Bronchial epithelial cell (primary cell): ENCODE measurements at places on chromosomes 1 and 21. TPM values are rescaled to one million over a fixed set of nuclear protein-coding genes. Genes with fewer than 3 reads are reported as not detected.
A peak's percentile ranks its signal among the peaks of the same experiment; 100 is the strongest.

The XCL1 gene
- total RNA-seq, result not detected in 2 replicates

The AGO4 gene
- 14.0 and 19.2 TPM in 2 replicates for total RNA-seq

The FCRL1 gene
- not detected in 2 replicates for total RNA-seq

The C1orf185 gene
- not detected in 2 replicates for total RNA-seq

The MEGF6 gene
- total RNA-seq, result 1.3 and 1.5 TPM in 2 replicates

The AADACL4 gene
- not detected in 2 replicates for total RNA-seq

The CD84 gene
- not detected in 2 replicates for total RNA-seq

The LCE6A gene
- total RNA-seq, result not detected in 2 replicates

The ILDR2 gene
- total RNA-seq, result not detected in 2 replicates

The TLR5 gene
- 0.79 and 2.2 TPM in 2 replicates for total RNA-seq

DNA sequence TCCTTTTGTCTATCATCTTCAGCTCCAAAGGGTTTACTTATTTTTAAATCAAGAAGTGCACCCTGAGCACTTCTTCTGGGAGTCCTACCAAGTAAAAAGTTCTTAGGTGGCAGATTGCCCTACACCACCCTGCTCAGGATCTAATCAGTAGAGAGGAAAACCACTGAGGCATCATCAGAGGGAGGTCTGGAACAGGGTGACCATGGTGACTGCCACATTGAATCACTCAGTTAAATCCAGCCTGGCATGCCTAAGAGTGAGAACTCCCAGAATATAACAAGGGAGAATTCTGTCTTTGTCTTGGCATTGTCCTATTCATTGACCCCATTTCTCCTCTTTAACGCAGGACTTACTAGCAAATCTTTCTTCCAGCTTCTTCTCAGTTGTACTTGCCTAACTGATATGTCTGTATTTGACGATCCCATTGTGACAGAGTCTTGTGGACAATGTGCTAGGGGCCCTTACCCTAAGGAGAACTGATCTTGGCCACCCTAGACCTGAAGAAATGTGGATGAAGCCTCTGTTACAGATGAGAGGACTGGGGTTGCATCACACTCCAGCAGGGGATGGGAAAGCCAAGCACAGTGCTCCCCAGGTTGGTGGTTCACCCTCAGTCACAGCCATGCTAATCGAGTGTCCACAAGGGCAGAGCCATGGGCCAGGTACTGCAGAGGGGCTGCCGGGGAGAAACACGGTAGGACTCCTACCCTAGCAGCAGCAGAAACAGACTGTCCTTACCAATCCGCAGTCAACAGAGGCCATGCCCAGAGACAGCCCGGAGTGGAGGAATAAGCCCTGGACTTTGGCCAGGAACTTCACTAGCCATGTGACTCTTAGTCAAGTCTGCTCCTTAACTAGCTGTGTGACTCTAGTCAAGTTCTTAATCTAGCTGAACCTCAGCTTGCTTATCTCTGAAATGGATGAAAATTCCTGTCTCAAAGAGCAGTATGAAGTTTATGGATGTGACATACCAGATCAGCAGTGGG is 15.4 kb downstream of the PKP1 start:
- peak; percentile 71 for DNase-seq

- peak; percentile 34 for DNase-seq
Measured at GRCh38 chr1:45685308-45686014, 872 bp downstream of the GPBP1L1 start.

DNA sequence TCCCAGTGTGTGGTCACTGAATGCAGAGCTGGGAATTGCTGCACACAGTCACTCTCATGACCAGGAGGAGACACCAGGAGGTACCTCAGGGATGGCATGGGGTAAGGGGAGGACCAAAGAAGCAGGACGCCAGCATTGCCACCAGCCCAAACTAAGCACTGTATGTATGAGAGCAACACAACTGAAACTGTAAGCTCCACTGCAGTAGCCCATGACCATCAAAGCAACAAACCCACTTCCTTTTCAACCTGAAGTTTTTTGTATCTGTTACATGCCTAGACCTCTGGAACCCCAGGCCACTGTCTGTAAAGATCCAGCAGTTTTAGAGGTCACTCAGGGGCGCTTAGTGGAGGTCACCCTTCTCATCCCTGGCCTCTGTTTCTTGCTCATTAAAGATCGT is 164.3 kb downstream of the SETD4 start:
- no peak for DNase-seq

DNA sequence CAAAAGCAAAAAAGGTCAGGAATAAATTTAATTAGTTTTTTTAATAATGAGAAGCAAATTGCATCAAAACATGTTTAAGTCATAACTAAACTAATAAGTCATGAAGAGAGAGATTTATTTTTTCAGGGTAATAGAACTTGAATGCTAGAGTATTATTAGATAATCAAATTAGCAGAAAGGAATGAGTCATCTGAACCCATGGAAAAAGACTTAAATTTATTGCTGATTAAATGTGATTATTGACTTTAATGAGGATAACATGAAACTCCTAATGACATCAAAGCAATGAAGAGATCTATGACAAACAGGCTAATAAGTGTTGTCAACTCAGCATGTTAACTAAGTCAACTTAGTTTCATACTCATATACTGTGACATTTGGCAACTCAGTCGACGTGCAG is 264.2 kb downstream of the USP25 start:
- DNase-seq, result no peak

GRCh38 chr1:78043436-78043835 is 2.3 kb upstream of the GIPC2 start:
- no peak for DNase-seq

- no peak for DNase-seq
Measured at GRCh38 chr1:198598796-198599321, 40.0 kb upstream of the PTPRC start.

DNA sequence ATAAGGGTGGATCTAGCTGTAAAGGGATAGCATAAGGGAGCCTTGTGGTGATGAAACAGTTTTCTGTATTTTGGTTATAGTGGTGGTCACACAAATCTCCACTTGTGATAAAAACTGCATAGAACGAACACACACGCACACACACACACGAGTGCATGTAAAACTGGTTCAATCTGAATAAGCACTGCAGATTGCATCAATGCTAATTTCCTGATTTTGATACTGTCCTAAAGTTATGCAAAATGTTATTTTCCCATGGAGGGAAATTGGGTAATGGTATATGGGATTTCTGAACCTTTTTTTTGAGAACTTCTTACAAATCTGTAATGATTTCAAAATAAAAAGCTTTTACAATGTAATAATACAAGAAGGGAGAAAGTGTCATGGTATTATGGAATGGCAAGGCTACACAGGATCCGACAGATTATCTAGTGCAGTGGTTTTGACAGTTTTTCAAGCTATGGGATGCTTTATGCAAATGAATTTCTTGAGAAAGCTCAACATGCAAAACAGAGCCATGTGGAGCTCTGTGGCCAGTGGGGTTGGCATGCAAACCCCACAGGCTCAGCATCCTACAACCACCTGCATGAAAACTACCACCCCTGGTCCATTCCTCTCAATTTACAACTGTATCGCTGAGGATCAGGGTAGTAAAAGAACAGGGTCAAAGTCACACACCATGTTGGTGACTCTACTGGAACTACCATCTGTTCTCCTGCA is 18.8 kb downstream of the SLC41A1 start:
- DNase-seq, result no peak

- no peak for DNase-seq
Measured at GRCh38 chr1:56433056-56433577, 146.2 kb downstream of the PLPP3 start.

DNA sequence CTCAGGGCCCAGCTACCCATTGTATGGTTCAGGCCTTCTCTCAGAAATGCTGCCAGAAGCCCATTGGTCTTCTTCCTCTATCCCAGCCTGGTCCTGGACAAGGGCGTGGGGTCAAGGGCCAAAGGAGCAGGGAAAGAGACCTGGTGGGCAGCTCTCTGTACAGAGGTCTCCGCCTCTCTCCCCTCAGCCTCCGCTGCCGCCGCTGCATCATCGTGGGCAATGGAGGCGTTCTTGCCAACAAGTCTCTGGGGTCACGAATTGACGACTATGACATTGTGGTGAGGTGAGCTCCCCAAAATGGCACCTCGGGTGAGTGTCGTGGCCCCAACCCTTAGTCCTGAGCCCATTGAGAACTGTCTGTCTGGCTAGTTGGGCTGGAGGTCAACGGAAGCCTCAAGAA is 34.6 kb upstream of the ARTN start:
- no peak for DNase-seq

DNA sequence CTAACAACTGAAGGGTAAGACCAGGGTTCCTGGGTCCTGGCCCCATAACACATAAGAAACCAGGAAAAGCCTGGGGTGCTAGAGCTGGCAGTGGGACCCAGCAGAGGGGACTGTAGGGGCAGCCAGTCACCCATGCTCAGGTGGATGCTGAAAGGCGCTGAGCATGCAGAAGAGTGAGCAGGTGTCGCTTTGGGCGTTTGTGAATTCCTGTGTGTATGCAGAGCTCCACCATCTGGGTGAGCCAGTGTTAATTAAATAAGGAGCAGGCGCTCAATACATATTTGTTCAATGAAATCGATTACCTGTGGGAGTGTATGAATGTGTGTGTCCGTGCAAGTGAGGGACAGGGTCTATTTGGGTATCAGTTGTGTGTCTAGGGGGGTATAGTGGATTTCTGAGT is 499 bp downstream of the C1QA start:
- DNase-seq, result no peak

DNA sequence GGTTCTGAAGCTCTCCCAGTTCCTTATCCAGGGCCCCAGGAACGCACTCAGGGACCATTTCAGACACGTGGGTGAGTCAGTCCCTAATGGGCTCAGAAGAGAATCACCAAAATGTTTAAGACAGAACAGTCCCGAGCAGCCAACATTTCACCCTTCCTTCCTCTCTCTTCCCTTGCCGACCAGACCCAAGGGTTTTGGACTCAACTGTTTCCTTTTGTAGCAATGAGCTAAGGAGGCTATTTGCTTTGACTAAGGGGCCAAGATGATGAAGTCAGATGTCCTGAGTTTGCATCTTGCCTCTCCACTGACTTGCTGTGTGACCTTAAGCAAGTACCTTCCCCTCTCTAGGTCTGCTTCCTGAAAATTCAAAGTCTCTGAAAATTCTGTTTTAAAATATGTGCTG is 472.3 kb upstream of the VAMP3 start:
- DNase-seq, result peak; percentile 34

GRCh38 chr1:56968878-56969495 is 3.2 kb upstream of the C8B start:
- DNase-seq, result peak; percentile 87

GRCh38 chr1:93352376-93352775 is 6.7 kb downstream of the DR1 start:
- DNase-seq, result peak; percentile 67

DNA sequence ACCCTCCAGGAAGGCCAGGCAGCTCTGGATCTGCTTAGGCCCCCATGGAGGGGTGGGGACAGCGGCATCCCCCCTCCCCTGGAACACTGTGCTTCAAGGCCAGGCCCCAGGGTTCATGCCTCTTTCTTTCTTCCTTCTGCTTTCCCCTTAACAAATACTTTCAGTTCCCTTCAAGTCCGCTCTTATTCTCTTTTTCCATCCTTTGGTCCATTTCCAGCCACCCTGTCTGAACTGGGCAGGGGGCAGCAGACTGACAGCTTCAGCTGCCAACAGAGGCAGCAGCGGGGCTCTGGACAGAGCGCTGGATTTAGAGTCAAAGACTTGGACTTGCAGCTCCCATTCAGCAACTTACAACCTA is 1.1 kb upstream of the CD244 start:
- DNase-seq, result no peak

GRCh38 chr1:234603221-234604204 is 6.5 kb downstream of the IRF2BP2 start:
- DNase-seq, result no peak

- DNase-seq, result no peak
Measured at GRCh38 chr21:26965040-26965906, 1.6 kb downstream of the ADAMTS5 start.

DNA sequence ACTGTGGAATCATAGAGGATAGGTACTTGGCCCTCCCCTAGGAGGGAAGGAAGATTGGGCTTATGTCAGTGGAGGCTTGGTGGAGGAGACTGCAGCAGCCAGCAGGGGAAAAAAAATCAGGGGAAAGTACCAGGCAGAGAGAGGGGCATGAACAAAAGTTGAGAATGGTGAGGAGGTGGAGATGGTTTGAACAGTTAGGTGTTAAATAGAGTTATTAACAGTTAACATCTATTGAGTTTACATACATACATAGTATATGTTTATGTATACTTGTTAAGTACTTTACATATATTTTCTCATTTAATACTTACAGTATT is 136.5 kb upstream of the HNRNPU start:
- DNase-seq, result no peak

DNA sequence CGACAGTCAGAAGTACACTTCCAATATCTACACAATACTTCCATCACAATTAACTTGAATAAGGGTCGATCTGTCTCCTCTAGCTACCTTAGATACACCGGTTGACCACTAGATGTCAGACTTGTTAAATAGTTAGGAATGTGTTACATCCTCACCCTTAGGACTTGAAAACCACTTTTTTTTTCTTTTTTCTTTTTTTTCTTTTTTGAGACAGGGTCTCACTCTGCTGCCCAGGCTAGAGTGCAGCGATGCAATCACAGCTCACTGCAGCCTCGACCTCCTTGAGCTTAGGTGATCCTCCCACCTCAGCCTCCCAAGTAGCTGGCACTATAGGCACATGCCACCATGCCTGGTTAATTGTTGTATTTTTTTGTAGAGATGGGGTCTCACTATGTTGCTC is 120.4 kb upstream of the GREM2 start:
- DNase-seq, result peak; percentile 52

GRCh38 chr1:74780594-74780993 is 47.6 kb downstream of the TYW3 start:
- DNase-seq, result no peak

DNA sequence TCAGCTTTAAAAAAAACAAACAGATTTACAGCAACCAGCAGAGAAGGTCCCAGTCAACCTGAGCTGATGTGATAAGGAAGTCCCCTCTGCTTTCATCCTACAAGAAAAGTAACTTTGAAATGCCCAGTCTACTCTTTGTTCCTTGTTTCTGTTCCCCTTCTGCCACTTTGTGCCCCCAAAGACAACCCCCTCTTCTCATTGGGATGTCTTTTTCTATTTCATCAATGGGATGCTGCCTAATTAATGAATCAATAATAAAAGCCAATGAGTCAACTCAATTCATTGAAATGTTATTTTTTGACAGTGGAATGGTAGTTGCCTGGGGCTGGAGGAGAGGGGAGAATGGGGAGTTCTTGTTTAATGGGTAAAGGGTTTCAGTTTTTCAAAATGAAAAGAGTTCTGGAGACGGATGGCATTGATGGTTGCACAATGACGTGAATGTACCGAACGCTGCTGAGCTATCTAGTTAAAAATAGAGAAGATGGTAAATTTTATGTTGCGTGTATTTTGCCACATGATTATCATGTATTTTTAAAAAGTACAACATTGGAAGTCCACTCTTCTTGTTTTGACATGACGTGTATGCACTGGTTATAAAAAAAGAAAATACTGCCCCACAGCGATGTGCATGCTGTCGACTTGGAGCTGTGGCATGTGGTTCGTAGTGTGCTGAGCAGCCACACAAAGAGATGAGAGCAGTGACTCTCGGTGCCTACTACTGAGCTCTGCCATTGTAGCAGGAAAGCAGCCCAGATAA is 22.4 kb upstream of the PADI2 start:
- no peak for DNase-seq
